Sigmoid colon (tissue), 7 donors: ENCODE measurements at places on chromosomes 4 and X.
A peak's percentile ranks its signal among the peaks of the same experiment; 100 is the strongest.

DNA sequence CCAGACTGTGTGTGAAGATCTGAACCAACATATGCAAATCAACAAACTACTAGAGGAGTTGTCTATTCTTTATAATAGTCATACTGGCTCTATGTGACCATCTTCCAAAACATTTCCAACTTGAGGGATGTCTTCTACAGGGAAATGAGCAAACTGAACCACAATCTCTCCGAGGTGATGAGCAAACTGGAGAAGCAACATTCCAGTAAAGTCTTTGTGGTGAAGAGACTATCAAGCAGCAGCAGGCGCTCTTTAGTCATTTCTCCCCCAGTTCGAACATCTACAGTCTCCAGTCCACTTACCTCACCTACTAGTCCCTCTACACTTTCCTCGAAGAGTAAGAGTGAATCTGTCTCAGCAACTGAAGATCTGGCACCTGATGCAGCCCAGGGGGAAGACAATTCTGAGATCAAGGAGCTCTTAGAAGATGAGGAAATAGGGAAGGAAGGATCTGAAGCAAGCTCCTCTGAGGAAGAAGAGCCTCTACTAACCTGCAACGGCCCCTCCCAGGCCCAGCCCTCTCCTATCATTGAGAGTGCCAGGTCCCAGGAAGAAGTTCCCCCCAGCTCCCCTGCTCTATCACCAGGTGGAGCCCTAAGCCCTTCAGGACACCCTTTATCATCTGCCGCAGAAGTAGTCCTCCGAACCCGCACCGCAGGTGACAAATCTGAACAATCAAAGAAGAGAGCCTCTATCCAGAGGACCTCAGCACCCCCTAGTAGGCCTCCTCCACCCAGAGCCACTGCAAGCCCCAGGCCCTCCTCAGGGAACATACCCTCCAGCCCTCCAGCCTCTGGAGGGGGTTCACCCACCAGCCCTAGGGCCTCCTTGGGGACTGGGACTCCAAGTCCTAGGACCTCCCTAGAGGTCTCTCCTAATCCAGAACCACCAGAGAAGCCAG is 98.1 kb downstream of the HNRNPD start:
- no peak for DNase-seq
- H3K27ac ChIP-seq, result no peak overlapping the region
- H3K27me3 ChIP-seq, result no peaks in the 10 kb centered on the region
- H3K4me3 ChIP-seq, result no peak overlapping the region
- H3K4me1 ChIP-seq, result no peaks in the 10 kb centered on the region

GRCh38 chrX:19640693-19641374 is 125.5 kb upstream of the MAP3K15 start:
- DNase-seq, result no peak
- no peak overlapping the region for H3K27ac ChIP-seq
- H3K36me3 ChIP-seq, result no peaks in the 10 kb centered on the region
- no peak overlapping the region for H3K4me3 ChIP-seq
- no peaks in the 10 kb centered on the region for H3K27me3 ChIP-seq

DNA sequence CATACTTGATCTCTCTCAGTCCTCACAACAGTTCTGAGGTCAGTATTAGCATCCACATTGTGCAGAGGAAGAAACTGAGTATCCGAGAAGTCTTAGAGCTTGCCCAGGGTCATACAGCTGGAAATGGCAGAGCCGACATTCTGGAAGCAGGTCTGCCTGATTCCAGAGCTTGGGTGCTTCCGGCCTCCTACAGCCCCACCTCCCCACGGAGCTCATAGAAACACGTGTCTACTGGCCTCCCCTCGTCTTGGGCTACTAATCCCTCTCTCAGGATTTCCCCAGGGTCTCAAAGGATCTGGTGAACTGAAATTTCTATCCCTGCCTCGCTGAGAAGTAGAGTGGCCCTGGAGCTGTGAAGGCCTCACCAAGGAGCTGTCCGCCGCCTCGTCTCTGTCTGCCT is 12.0 kb upstream of the KDM5C start:
- H3K27me3 ChIP-seq, result no peaks in the 10 kb centered on the region
- H3K4me1 ChIP-seq, result no peaks in the 10 kb centered on the region
- H3K4me3 ChIP-seq, result no peak overlapping the region
- H3K27ac ChIP-seq, result no peak overlapping the region

DNA sequence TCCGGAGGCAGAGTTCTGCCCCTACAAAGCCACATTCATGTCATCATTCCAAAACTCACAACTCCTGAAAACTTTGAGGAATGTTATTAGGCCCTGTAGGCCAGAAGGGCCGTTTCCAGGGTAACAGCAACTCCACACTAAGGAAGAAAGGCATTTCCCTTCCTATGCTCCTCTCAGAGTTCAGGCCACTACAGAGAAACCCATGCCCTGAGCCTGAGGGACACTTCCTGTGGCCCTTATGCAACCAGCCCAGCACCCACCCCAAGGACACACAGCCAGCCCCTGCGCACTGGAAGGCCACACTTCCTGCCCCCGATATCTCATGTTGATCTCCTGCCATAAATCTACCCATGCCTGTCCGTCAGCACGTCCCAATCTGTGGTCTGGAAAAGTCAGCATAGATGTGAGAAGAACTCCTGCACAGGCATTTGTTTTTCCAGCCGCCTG is 289.3 kb downstream of the BCOR start:
- H3K36me3 ChIP-seq, result no peaks in the 10 kb centered on the region
- no peak overlapping the region for H3K4me3 ChIP-seq
- DNase-seq, result no peak
- no peaks in the 10 kb centered on the region for H3K27me3 ChIP-seq
- peak overlapping the region; percentile 39 for H3K27ac ChIP-seq
- H3K4me1 ChIP-seq, result no peaks in the 10 kb centered on the region

DNA sequence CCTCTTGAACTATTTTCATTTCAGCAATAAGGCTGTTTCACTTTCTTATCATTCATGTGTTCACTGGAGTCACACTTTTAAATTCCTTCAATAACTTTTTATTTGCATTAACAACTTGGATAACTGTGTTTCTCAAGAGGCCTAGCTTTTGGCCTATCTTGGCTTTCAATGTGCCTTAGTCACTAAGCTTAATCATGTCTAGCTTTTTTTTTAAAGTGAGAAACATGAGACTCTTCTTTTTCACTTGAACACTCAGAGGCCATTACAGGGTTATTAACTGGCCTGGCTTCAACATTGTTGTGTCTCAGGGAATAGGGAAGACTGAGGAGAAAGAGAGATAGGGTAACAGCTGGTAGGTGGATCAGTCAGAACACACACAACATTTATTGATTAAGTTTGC is 64.0 kb upstream of the VCX2 start:
- no peak overlapping the region for H3K4me3 ChIP-seq
- H3K27me3 ChIP-seq, result no peaks in the 10 kb centered on the region
- no peaks in the 10 kb centered on the region for H3K4me1 ChIP-seq

DNA sequence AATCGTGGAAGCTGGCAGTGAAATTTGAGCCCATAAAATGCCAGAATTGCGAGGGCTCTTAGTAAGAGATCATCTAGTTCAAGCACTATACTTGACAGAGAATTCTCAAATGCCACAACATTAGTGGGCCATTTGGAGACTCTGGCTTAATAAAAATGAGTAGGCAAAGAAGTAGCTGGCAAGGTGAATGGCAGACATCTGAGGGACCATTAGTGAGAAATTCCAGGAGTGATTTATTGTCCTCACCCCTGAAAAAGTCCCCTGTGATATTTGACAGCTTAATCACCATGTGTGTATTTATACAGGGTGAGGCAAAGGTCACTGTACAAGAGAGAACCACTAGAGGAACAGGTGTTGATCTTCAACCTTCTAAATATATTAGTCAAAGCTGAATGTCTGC is 207.5 kb downstream of the CHRDL1 start:
- no peak overlapping the region for H3K27ac ChIP-seq
- no peaks in the 10 kb centered on the region for H3K27me3 ChIP-seq
- no peak for DNase-seq

- no peaks in the 10 kb centered on the region for H3K27me3 ChIP-seq
- H3K4me3 ChIP-seq, result no peak overlapping the region
- no peaks in the 10 kb centered on the region for H3K36me3 ChIP-seq
- peaks cover 46% of the 10 kb centered on the region for H3K4me1 ChIP-seq
- DNase-seq, result no peak
- H3K27ac ChIP-seq, result peak overlapping the region; percentile 58
Observed at GRCh38 chr4:119730671-119730950, 102.0 kb upstream of the PDE5A start.

- H3K4me1 ChIP-seq, result no peaks in the 10 kb centered on the region
- no peaks in the 10 kb centered on the region for H3K27me3 ChIP-seq
- H3K36me3 ChIP-seq, result no peaks in the 10 kb centered on the region
- DNase-seq, result no peak
Observed at GRCh38 chr4:71093745-71094144, 100.3 kb downstream of the DCK start.

DNA sequence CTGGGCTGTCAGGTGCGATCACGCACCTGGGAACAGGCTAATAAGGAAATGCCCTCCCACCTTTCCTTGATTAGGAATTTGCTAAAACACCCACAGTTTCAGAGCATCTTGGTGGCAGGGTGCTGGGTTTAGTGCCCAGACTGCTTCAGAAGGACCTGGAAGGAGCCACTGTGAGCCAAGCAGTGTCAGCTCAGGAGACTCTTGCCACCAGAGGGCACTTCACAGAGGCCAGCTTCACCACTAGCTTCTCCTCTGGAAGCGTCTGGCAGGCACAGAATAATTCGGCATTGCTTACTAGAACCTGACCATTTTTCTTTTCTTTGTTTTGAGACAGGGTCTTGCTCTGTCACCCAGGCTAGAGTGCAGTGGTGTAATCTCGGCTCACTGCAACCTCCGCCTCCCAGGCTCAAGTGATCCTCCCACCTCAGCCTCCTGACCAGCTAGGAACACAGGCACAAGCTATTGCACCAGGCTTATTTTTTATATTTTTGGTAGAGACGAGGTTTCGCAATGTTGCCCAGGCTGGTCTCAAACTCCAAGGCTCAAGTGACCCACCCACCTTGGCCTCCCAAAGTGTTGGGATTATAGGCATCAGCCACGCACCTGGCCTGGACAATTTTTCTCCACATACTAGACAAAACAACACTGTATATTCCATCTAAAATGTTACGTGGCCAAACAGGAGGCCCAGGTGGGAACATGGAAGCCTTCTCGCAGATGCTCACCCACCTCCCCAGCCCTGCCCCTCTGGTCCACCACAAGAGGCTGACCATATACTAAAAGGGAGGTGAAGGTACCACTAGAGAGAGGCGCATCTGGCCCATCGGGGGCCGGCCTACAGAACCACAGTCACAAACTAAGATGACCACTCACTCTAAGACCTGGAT is 14.1 kb downstream of the NOP14 start:
- DNase-seq, result peak; percentile 55
- no peak overlapping the region for H3K27ac ChIP-seq
- no peaks in the 10 kb centered on the region for H3K27me3 ChIP-seq
- peaks cover 69% of the 10 kb centered on the region for H3K36me3 ChIP-seq
- H3K4me3 ChIP-seq, result no peak overlapping the region

DNA sequence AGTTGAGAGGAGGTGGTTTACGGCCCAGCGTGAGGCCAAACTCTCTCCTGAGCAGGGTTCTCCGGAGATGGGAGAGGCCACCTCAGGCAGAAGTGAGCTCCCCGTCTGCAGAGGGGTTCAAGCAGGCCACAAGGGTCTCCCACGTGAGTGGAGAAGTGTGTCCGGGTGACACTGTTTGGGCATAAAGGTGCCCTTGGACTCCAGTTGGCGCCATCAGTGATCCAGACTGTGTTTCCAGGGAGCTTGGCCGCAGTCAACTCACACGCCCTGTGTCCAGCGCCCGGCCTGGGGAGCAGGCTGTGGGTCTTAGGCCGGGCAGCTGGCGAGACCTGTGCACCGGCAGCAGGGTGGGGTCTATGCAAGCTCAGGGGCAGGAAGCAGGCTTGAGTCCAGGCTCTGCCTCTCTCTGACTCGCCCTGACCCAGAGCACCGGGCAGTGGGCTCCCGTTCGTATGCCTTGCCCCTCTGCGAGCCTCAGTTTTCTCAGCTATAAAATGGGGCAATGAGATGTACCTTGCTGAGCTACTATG is 24.6 kb upstream of the HTRA3 start:
- H3K4me3 ChIP-seq, result no peak overlapping the region
- no peaks in the 10 kb centered on the region for H3K27me3 ChIP-seq
- H3K4me1 ChIP-seq, result peaks cover 11% of the 10 kb centered on the region
- no peak overlapping the region for H3K27ac ChIP-seq
- DNase-seq, result no peak
- H3K36me3 ChIP-seq, result no peaks in the 10 kb centered on the region

- no peak overlapping the region for H3K4me3 ChIP-seq
- H3K4me1 ChIP-seq, result no peaks in the 10 kb centered on the region
- no peaks in the 10 kb centered on the region for H3K36me3 ChIP-seq
- H3K27me3 ChIP-seq, result no peaks in the 10 kb centered on the region
- DNase-seq, result no peak
Observed at GRCh38 chrX:14698790-14699189, 169.5 kb downstream of the GLRA2 start.

DNA sequence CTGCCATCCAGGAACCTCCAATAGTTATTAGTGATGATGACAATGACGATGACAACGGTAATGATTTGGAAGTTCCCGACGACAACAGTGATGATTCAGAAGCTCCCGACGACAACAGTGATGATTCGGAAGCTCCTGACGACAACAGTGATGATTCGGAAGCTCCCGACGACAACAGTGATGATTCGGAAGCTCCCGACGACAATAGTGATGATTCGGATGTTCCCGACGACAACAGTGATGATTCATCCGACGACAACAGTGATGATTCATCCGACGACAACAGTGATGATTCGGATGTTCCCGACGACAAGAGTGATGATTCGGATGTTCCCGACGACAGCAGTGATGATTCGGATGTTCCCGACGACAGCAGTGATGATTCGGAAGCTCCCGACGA is 14.7 kb downstream of the CXCR3 start:
- no peak overlapping the region for H3K4me3 ChIP-seq
- H3K4me1 ChIP-seq, result no peaks in the 10 kb centered on the region
- H3K27me3 ChIP-seq, result no peaks in the 10 kb centered on the region
- H3K36me3 ChIP-seq, result peaks cover 2% of the 10 kb centered on the region

GRCh38 chr4:139808381-139808807 is 142.8 kb downstream of the MGST2 start:
- no peak for DNase-seq
- no peaks in the 10 kb centered on the region for H3K36me3 ChIP-seq
- no peak overlapping the region for H3K27ac ChIP-seq
- H3K4me1 ChIP-seq, result peaks cover 11% of the 10 kb centered on the region
- H3K27me3 ChIP-seq, result no peaks in the 10 kb centered on the region

DNA sequence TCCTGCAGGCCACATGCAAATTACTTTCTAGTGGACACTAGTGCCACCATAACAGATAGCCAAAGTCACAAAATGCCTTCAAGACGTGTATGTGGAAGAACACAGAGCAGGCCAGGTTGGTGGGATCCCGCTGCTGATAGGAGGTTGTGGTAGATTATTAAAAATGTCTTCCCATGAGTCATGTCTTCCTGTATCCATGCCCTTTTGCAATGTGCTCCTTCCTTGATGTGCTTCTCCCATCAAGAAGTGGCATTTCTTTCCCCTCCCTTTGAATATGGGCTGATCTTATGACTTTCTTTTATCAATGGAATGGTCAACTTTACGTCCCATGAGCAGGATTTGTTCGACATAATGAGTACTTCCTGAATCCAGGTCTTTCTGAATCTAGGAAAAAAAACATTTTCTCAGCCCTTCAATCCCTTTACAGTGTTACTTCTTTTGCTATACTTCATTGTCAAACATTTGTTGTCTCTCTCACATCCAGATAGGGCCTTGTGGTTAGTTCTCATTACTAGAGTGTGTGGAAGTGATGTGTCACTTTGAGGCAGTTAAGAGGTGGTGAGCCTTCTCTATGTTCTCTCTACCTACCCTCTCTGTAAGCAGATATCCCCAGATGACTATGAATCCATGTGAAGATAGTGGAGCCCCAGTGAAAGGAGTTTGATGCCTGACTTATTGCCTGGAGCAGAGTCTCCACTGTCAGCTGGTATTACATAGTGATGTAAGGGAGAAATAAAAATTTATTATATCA is 519.2 kb upstream of the DIPK2B start:
- no peaks in the 10 kb centered on the region for H3K4me1 ChIP-seq
- H3K4me3 ChIP-seq, result no peak overlapping the region
- no peaks in the 10 kb centered on the region for H3K27me3 ChIP-seq
- no peak for DNase-seq
- no peak overlapping the region for H3K27ac ChIP-seq
